ENCODE measurements at places on chromosomes 4 and X.

GRCh38 chrX:9644335-9644734, 121.3 kb downstream of the GPR143 start:
- DNase-seq = no peak

DNA sequence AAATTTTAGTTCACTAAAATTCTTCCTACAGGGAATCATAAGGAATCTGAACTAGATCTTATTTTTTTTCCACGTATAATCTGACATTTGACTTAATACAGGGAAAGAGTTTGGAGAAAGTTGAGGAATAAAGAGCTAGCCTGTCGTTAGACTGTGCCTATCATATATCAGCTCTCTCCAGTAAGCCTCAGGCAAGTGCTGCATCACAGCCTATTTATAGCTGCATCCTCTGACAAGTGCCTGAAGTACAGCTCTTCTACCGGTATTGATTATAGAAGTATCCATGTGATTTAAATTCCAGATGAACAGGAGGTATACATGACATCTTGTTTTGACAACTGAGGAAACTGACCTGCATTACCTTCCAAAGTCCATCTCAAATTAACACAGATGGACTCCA, 248.9 kb downstream of the TLL1 start:
- DNase-seq = no peak

DNA sequence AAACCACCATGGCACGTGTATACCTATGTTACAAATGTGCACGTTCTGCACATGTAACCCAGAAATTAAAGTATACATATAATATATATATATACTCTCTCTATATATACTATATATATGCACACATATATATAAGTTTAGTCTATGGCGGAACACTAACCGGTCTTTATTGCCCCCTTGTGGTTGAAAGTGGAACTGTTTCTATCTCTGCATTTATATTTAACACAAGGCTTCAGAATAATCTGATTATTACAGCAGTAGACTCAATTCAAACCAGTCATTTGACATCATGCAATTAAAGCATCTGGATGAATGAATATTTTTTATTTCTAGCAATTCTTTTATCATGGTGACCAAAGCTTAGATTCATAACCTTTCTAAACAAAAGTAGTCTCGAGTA, 14.6 kb downstream of the RAB9B start:
- no peak for DNase-seq

DNA sequence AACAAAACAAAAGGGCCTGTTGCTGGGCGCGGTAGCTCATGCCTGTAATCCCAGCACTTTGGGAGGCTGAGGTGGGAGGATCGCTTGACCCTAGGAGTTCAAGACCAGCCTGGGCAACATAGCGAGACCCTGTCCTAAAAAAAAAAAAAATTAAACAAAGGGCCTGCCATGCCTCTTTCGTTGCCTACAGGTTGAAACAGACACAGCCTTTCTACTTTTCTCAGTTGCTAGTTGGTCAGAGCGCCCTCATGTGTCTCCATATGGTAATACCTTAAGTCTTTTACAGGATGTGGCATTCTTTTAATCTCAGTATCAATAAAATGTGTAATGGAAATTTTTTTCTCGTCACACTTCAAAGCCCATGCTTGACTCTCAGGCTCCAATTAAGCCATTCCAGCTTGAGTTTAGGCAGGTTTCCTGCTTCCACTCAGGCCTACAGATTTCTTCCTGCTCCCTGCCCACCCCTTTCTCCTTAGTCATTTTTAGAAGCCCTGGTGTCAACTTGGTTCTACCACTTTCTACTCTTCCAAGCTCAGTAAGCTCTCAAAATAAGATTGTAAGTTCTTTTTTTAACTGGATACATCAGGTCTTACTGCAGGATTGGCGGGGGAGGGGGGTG, 4.6 kb upstream of the SOWAHD start:
- no peak for DNase-seq

DNA sequence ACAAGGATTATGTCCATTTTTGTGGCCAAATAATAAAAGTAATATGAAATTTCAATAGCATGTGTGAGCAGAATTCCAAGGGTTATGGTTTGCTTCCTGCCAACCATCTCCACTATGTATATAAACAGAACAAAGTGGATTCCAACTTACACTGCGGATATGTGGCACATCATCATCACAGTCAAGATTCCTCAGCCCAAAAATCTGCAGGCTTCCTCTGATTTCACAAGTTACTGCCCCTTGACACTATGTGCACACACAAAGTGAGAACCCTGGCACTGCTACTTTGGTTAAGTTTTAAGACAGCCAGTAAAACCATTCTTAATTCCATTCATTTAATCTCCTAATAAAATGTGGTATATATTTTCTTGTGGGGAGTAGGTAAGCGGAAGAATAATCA, 76.4 kb downstream of the LEF1 start:
- no peak for DNase-seq

DNA sequence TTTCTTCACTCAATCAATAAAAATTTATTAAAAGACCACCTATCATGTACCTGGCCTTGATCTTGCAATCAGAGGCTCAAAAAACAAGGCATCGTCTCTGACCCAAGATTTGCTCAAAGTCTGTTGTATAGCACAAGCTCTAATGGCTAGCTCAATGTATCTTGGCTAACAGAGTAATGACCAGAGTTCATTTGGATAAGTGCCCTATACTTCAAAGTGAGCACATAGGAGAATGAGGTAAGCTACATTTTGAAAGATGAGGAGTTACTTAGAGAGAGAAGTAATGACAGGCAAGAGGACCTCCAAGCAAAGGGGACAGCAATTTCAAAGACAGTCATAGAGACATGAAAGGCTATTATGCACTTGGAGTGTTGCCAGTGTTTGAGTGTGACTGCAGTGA, 22.9 kb upstream of the GABRQ start:
- DNase-seq = no peak

DNA sequence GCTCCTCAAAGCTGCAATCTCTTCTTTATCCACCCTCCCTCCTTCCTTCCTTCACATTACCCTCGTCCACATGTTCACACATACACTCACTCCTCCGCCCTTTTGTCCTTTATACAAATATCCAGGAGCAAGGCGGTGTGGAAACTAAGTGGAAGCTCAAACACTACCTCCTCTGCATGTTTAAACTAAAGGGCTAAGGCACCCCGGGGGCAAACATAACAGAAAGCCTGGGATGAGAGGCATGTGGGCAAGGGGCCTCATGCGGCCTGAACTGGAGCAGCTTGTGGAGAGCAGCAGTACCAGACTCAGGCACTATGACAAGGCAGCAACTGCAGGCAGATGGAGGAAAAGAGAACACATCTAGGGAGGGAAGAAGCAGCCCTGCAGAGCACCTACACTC, 9.5 kb downstream of the MAB21L2 start:
- no peak for DNase-seq

GRCh38 chrX:70434914-70435586, 9.6 kb upstream of the DLG3 start:
- DNase-seq = no peak
